ENCODE measurements at places on chromosomes 2 and 18.

DNA sequence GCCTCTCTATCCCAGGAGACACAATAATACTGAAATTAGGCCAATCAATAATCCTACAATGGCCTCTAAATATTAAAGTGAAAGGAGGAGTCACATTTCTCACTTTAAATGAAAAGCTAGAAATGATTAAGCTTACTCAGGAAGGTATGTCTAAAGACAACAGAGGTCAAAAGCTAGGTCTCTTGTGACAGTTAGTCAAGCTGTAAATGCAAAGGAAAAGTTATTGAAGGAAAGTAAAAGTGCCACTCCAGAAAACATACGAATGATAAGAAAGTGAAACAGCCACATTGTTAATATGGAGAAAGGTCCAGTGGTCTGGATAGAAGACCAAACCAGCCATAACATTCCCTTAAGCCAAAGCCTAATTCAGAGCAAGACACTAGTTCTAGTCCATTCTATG lies 9.5 kb downstream of the SESTD1 start:
- no peak for DNase-seq

DNA sequence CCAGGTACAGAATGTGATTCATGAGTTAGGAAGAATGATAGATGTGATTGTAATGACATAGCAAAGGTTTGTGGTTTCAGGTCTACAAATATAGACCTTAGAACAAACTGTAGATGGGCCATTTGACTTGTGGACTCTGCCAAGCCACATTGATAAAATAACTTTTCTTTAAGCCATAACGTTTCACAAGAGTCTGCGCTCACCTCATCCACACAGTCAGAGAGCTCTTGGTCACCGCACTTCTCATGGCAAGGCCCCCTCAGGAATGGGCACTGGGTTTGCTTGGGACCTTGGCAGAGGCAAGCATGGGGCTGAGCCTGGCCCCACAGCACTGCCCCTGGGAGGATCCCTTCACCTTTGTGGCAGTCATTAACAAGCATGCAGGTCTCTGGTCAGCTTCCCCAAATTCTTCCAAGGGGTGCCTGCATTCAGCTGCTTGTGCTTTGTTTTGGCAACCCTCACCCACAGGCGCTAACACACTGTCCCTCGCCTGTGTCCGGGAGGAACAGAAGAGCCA lies 14.0 kb downstream of the ARMC9 start:
- no peak for DNase-seq

DNA sequence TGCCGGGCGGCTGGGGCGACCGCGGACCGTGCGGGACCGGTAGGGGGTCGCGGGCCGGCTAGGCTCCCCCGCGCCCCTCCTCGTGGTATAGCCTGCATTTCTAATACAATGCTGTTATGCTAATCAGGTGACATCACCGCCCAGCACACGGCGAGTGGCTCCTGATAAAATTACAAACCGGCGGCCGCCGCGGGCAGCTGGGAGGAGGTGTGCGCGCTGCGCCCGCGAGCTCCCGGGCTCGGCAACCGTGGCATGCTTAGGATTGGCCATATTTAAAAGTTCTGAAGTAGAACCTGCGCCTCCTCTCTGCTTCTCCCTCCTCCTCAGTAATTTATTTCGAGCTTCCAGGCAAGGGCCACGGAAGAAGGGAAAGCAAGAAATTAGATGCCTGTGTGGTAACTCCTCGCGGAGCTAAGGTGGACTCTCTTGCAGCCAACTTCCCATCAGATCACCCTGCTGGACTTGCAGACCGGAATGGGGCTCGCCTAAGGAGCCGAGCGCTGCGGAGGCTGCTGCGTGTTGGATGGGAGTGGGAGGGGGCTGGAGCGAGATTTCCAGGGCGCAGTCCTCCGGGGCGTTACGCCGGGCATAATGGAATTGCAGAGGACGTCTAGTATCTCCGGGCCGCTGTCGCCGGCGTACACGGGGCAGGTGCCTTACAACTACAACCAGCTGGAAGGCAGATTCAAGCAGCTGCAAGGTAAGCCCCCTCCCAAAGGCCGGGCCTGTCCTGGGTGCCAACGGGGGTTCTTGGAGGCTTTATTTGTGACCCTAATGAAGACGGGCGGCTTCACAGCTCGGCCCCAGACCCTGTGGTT lies 102.3 kb downstream of the SPTBN1 start:
- peak; percentile 85 for DNase-seq

DNA sequence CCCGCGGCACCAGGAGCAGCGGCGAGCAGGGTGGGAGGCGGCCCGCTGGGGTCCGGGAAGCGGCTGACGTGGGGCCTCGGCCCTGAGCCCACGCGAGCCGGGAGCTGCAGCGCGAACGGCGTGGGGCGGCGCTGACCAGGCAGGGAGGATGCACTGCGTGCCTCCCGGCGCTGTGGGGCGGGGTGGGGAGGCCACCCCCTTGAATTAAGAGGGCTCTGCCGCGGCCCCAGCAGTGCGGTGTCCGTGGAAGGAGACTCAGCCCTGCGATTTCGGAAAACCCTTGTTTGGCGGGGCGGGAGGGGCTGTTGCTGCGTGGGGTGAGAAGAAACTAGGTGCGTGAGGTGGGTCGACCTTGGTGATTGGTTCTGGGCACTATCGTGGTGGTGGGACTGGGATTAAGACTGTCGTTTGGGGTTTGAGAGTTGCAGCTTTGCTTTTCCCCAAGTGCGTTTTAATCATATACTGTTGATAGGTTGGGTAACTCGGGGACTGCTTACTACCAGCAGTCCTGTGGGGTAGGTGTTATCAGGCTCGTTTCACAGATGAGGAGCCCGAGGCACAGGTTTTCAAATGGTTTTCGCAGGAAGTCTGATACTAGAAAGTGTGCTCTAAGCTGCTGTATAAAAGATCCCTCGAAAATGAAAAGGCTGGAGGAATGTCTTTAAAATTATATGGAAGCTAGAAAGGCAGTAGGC lies 722 bp downstream of the ACSL3 start:
- peak; percentile 57 for DNase-seq

All from activated CD4-positive, alpha-beta memory T cell treated with anti-CD3 and anti-CD28 coated beads for 36 hours (primary cell).